ENCODE measurements at places on chromosomes 5 and 9. TPM values are rescaled to one million over a fixed set of nuclear protein-coding genes. Genes with fewer than 3 reads are reported as not detected.

SLC22A4 gene
- total RNA-seq = 2.7 TPM

SMIM33 gene
- total RNA-seq = not detected

MTX3 gene
- 11.7 TPM for total RNA-seq

DOCK8 gene
- 2.6 TPM for total RNA-seq

ODF2 gene
- 7.3 TPM for total RNA-seq

SMIM32 gene
- total RNA-seq = not detected

PCDHGA11 gene
- 3.7 TPM for total RNA-seq

LECT2 gene
- total RNA-seq = not detected

IL17B gene
- not detected for total RNA-seq

IFNA2 gene
- total RNA-seq = not detected

CCL28 gene
- total RNA-seq = 0.28 TPM

PCDHA4 gene
- 0.08 TPM for total RNA-seq

CEL gene
- 0.34 TPM for total RNA-seq

URM1 gene
- total RNA-seq = 34.5 TPM

TERT gene
- not detected for total RNA-seq

DNA sequence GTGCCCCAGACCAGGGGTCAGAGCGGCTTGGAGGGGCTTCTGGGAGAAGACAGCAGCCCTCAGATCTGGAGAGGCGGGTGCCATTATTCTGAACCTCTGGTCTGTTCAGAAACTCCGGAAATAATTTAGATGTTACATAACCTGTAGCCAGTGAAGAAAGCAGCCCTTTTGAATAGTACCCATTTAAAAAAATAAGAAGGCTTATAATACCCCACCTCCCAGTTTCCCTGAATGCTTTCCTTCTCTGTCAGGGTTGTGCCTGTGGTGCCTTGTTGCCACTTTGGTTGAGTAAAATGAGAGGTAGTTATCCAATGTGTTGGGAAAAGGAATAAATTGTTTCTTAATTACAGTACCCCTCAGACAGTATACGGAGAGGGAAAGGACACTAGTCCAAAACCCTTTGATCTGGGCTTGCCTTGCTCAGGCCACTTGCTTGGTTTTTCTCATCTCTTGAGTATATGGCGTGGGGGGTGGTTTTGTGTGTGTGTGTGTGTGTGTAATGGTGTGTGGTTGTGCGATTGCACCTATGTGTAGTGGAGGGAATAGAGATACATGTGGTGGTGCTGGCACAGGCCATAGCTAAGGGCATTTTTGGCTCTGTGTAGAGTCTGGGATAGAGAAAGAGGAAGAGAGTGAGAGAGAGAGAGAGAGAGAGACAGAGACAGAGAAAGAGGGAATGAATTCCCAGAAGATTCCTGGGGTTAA lies 59.1 kb upstream of the TLR4 start:
- no peaks in the 10 kb centered on the region for H3K36me3 ChIP-seq
- H3K27ac ChIP-seq = no peak overlapping the region
- H3K4me1 ChIP-seq = no peaks in the 10 kb centered on the region
- peak overlapping the region; percentile 55 for H3K4me3 ChIP-seq
- H3K27me3 ChIP-seq = peaks cover 27% of the 10 kb centered on the region

DNA sequence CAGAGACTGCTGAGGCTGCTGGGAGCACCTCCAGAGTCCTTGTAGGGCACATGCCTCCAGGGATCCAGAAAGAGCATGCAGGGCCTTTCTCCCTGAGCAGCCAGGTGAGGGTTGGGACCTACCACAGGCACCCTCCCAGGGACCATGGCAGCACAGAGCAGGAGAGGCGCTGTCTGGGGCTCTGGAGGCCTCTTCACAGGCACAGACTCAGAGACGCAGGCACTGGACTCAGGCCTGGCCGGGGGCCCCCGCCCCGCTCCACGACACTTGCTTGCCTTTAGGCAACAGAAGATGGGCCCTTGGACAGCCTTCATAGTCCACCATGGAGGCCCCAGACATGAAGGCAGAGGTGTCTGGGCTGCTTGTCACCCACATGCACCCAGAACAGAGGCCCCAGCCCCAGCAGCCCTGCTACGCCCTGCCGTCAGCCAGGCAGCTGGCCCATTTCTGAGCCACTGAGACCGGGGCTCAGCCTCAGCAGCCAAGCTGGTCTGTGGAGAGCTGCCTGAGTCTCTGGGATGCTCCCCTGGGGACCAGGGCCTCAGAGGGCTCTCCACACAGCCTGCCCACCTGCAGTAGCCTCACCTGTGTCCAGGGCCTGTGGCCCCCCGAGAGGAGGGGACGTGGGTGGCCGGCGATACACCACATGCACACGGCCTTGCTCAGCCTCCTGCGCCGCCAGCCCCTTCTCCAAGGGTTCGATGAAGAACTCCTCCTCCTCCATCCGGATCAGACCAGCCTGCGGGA lies 72.8 kb downstream of the ADAMTS2 start:
- H3K27ac ChIP-seq = no peak overlapping the region
- DNase-seq = peak; percentile 46
- no peak overlapping the region for H3K4me3 ChIP-seq
- H3K4me1 ChIP-seq = peaks cover 5% of the 10 kb centered on the region
- no peaks in the 10 kb centered on the region for H3K36me3 ChIP-seq
- no peaks in the 10 kb centered on the region for H3K27me3 ChIP-seq

- no peaks in the 10 kb centered on the region for H3K4me1 ChIP-seq
- H3K4me3 ChIP-seq = no peak overlapping the region
- no peak for DNase-seq
- no peaks in the 10 kb centered on the region for H3K27me3 ChIP-seq
- peak overlapping the region; percentile 54 for H3K27ac ChIP-seq
- H3K36me3 ChIP-seq = no peaks in the 10 kb centered on the region
These were observed 246.8 kb downstream of the SAXO1 start for GRCh38 chr9:18786196-18786595.

- H3K27ac ChIP-seq = no peak overlapping the region
- no peak for DNase-seq
- no peak overlapping the region for H3K4me3 ChIP-seq
- no peaks in the 10 kb centered on the region for H3K27me3 ChIP-seq
These were observed 149.2 kb upstream of the CDKN2B start for GRCh38 chr9:22158271-22158670.

- H3K4me1 ChIP-seq = no peaks in the 10 kb centered on the region
- no peak overlapping the region for H3K27ac ChIP-seq
- H3K27me3 ChIP-seq = no peaks in the 10 kb centered on the region
- DNase-seq = no peak
- no peaks in the 10 kb centered on the region for H3K36me3 ChIP-seq
- H3K4me3 ChIP-seq = no peak overlapping the region
These were observed 270.9 kb downstream of the GAS1 start for GRCh38 chr9:86676396-86676795.

DNA sequence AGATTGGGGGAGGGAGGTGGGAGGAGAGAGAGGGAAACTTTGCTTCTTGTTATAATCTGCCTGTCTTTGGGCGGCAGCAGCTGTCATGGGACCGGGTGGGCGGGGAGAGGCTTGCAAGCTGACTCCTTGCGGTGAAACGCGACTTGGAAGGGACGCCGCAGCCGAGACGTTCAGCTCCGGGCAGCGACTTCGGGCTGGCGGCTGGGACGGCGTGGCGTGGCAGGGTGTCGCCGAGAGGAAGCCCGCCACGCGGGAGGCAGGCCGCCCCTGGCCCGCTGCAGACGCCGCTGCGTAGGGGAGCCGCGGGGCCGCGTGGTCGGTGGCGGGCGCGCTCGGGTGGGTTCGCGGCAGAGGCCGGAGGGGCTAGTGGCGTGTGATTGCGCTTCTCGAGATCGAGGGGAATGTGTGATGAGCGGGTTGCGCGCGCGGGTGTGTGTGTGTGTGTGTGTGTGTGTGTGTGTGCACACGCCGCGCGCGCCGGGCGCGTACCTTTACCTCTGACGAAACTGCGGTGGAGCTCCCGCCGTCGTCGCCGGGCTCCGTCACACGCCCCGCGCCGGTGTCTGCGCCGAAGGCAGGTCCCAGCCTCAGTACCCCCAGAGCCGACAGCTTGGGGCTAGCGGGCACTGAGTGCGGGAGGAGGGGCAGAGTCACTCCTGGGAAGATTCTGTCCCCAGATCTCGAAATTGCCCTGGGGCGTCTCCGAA lies 1.7 kb downstream of the PPARGC1B start:
- H3K27me3 ChIP-seq = no peaks in the 10 kb centered on the region
- DNase-seq = peak; percentile 93
- peak overlapping the region; percentile 98 for H3K27ac ChIP-seq
- H3K36me3 ChIP-seq = no peaks in the 10 kb centered on the region
- H3K4me3 ChIP-seq = peak overlapping the region; percentile 95

DNA sequence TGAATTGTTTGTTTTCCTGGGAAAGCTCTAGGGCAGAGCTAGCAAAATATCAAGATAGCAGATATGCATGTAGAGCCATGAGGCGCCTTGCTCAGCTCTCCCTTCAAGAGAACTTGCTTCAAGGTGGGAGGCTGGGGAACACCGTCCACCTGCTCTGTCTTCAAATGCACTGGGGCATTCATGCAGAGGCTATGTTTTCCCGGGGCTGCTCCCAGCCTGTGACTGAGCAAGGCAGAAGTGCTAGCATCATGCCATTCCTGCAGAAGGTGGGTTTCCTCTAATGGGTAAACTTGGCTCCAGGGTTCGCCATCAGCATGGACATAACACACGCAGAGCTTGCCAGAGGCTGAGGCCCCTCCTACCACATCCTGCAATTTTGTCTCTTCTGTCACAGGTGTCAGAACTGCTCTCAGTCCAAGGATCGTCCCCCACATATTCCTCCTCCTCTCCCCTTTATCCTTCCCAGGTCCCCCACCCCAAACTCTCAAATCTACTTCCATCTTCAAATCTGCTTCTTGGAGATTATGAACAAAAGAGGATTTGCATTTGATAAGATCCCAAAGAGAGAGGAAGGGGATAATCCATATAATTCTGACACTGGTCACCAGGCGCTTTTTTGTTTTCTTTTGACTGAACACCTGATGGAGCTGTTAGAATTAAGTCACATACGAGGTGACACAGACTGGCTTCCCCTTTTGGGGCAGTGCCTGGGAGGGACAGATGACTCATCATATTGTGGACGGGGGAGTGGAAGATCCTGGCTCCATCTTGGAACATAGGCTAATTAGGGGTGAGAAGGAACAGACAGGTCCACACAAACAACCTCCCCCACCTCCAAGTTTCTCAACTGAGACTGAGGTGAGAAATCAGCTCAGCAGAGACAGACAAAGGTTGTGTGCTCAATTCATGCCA lies 85.0 kb upstream of the TAF11L2 start:
- no peaks in the 10 kb centered on the region for H3K36me3 ChIP-seq
- no peak overlapping the region for H3K27ac ChIP-seq
- peaks cover 1% of the 10 kb centered on the region for H3K27me3 ChIP-seq
- no peak for DNase-seq

GRCh38 chr5:179288809-179289185 lies 56.5 kb downstream of the ADAMTS2 start:
- H3K27ac ChIP-seq = peak overlapping the region; percentile 56
- no peak for DNase-seq
- H3K27me3 ChIP-seq = no peaks in the 10 kb centered on the region
- H3K36me3 ChIP-seq = no peaks in the 10 kb centered on the region

DNA sequence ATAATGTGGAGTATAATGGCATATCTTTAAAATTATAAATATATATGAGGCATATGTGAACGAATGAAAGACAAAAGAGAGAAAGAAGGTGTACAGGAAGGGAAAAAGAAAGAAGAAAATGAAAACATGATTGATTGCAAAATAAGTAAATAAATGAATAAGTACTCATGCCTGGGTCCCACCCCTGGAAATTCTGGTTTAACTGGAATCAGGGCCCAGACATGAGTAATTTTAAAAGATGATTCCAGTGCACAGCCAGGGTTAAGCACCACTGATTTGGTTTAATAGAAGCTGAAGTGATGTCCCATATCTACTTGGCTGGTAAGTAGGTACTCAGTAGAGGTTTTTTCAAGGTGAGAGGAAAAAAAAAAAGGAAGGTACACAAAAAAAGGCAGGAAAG lies 34.0 kb upstream of the HOMER1 start:
- H3K4me3 ChIP-seq = peak overlapping the region; percentile 61
- peaks cover 22% of the 10 kb centered on the region for H3K4me1 ChIP-seq
- DNase-seq = no peak
- peak overlapping the region; percentile 88 for H3K27ac ChIP-seq

DNA sequence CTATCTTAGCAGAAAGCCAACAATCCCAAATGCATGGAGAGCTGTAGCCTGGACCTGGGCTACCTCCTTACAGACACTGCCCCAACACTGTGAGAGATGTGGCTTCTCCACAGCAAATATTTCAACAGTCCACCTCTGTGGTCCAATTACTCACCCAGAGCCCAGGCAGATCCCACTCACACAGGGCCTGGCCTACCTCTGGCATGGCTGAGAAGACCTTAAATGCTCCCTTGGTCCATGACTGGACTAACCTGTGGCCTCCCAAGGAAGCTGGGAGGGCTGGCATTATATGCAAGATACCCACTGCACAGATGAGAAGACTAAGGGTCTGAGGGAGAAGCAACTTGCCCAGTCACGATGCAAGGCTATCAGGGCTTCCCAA lies 22.8 kb upstream of the SLC25A51 start:
- H3K27ac ChIP-seq = no peak overlapping the region
- no peak overlapping the region for H3K4me3 ChIP-seq
- DNase-seq = no peak
- no peaks in the 10 kb centered on the region for H3K27me3 ChIP-seq

DNA sequence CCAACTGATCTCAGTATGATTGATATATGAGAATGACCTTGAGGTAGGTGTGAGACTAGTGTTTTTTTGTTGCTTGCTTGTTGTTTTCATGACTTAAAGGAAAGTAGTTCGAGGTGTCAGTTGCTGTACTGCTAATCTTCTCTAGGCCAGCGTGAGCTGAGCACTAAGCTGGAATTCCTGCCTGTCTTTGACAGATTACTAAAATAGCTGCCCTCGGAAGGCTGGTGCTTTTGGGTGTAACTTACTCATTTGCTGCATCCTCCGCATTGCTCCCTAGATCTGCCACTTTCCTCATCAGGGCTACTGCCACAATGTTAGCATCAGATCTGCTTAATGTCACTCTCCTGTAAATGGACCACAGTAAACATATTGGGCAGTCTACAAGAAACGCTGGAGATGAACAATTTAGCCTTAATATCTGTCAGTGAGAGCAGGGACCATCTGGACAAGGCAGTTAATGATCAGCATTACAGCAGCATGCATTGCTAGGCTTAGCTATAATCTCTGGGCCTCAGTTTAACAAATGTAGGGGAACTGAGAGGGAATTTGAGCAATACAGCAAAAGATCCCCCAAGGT lies 106.6 kb upstream of the CDH6 start:
- no peaks in the 10 kb centered on the region for H3K4me1 ChIP-seq
- H3K27ac ChIP-seq = no peak overlapping the region

GRCh38 chr5:147689426-147689825 lies 93.1 kb downstream of the JAKMIP2 start:
- H3K36me3 ChIP-seq = no peaks in the 10 kb centered on the region
- no peak overlapping the region for H3K27ac ChIP-seq
- H3K4me1 ChIP-seq = no peaks in the 10 kb centered on the region
- no peak for DNase-seq
- H3K4me3 ChIP-seq = no peak overlapping the region
